A375 (cell line): ENCODE measurements at places on chromosomes 1 and 21. TPM values are rescaled to one million over a fixed set of nuclear protein-coding genes. Genes with fewer than 3 reads are reported as not detected.

Gene CFHR2
- not detected in 2 replicates for total RNA-seq

Gene NTNG1
- 4.6 and 4.9 TPM in 2 replicates for total RNA-seq

Gene C4BPB
- total RNA-seq, result not detected in 2 replicates

Gene DSCAM
- not detected in 2 replicates for total RNA-seq

Gene NT5C1A
- total RNA-seq, result 0.34 and 1.2 TPM in 2 replicates

Gene MCOLN3
- 2.6 and 2.7 TPM in 2 replicates for total RNA-seq

Gene RXRG
- 6.2 and 7.2 TPM in 2 replicates for total RNA-seq

Gene C1orf141
- total RNA-seq, result not detected in 2 replicates

Gene PLA2G2D
- not detected in 2 replicates for total RNA-seq

Gene C8B
- total RNA-seq, result not detected in 2 replicates

Gene KCNJ6
- 0.03 and 0.04 TPM in 2 replicates for total RNA-seq

Gene PDC
- total RNA-seq, result not detected in 2 replicates

Gene ERRFI1
- 153 and 200 TPM in 2 replicates for total RNA-seq

Gene FMN2
- 2.5 and 2.6 TPM in 2 replicates for total RNA-seq

Gene PTGER3
- total RNA-seq, result 0.04 TPM in 1 of 2 replicates, not detected in the other

Gene NUAK2
- total RNA-seq, result 7.2 and 8.6 TPM in 2 replicates

Gene TMEM240
- total RNA-seq, result 0.27 TPM in 1 of 2 replicates, not detected in the other

Gene SPOCD1
- 9.9 and 10.8 TPM in 2 replicates for total RNA-seq

Gene C1orf216
- 18.0 and 18.1 TPM in 2 replicates for total RNA-seq

Gene RNF223
- total RNA-seq, result 0.56 TPM in 1 of 2 replicates, not detected in the other

Gene EPHA2
- total RNA-seq, result 283 and 306 TPM in 2 replicates

Gene COG2
- total RNA-seq, result 43.8 and 58.2 TPM in 2 replicates

Gene SLC35E2B
- 19.3 and 21.4 TPM in 2 replicates for total RNA-seq

Gene RBM11
- total RNA-seq, result 0.05 and 0.68 TPM in 2 replicates

Gene KRTAP13-3
- not detected in 2 replicates for total RNA-seq
